Stimulated activated CD4-positive, alpha-beta T cell treated with anti-CD3 and anti-CD28 coated beads, Interleukin-4, amount 100 ng/mL, for 4 hours (primary cell): ENCODE measurements at places on chromosomes 2 and 18.

DNA sequence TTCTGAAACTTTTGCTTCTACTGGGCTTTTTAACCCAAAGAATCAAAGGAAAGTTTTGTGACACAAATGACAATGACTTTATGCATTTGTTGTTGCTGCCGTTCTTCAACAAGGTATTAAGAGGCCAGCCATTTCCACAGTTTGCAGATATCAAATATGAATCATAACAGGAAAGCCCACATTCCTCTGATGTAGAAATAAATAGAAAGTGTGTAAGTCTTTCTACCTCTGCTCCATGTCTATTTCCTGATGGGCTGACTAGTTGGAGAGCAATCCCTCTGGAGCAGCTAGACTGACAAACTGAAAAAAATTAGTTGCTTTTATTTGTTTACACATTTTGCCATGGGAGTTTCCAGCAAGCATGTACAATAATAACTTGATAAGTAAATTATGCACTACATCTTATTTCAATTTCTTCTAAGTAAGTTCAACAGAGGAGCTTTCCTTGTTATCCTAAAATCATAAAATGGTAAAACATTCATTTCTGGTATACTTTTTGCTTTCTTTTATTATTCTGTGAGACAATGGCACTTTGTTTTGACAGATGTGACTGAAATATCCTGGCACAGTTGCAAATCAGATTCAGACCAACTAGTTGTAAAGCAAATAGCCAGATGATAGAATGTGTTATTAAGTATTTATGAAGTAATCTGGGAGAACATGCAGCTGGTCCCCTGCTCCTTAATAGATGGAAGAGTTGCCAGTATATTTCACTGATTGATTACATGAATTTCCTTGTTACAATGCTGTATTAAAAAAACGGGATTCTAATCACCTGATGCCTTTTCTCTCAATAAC lies 266.7 kb downstream of the METTL4 start:
- DNase-seq, result no peak

GRCh38 chr2:96625571-96626552 lies 12.2 kb downstream of the KANSL3 start:
- no peak for DNase-seq

- no peak for DNase-seq
Measured at GRCh38 chr2:159200498-159200897, 86.0 kb downstream of the WDSUB1 start.

- no peak for DNase-seq
Measured at GRCh38 chr2:69151931-69152330, 139.0 kb downstream of the ANTXR1 start.

DNA sequence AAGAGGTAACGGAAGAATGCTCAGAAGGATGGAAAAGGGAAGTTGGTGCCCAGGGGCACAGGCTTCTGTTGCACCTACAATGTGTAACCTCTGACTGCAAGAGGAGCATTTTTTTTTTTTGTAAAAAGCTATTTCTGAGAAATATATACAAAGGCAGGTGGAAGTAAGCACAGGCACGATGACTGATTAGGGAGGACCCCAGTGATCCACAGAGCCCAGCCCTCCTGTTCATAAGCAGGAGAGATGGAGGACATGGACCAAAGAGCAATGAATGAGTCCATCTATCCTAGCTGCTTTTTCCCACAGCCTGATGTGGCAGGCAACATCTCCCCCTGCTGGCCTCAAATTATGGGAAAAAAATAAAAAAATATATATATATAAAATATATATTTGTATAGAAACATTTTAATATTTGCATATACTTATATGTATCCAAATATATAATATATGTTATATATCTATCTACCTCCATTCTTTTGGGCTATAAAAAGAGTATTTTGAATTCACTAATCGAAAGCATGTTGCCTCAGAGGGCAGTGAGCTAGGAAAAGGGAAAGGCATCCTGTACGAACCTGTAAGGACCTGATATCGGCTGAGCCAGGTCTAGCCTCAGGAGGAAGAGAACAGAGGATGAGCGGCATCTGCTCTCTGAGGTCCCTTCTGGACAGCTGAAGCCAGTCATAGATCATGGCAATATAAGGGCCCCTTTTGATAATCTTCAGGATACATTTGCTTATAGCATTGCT lies 166.0 kb upstream of the STK17B start:
- DNase-seq, result peak; percentile 3

- no peak for DNase-seq
Measured at GRCh38 chr2:62300925-62301324, 105.0 kb downstream of the B3GNT2 start.

DNA sequence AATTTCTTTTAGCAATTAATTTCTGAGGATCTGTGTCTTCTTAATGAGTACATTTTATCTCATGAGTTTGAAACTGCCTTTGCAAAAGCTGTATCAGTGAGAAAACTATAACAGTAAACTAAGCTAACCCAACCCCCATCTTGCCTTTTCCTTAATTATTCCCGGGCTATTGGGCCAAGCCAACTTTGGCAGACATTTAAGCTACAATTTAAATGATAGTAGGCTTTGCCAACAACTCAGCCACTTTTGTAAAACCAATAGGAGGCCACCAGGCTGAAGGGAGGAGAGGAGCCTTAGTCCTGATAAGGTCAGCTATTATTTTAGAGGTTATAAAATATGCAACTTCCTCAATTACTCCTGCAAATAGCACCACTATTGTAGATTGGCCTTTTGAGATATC lies 218.0 kb upstream of the KCNJ3 start:
- no peak for DNase-seq

DNA sequence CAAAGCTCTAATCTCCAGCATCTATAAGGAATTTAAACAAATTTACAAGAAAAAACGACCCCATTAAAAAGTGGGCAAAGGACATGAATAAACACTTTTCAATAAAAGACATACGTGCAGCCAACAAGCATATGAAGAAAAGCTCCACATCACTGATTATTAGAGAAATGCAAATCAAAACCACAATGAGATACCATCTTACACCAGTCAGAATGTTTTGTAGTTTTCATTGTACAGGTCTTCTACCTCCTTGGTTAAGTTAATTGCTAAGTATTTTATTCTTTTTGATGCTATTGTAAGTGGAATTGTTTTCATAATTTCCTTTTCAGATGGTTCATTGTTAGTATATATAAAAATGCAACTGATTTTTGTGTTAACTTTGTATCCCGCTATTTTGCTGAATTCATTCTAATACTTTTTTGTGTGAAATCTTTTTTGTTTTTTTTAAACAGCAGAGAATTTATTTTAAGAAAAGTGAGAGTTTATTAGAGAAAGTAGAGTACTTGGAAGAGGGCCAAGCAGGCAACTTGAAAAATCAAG lies 40.7 kb downstream of the SLC39A10 start:
- DNase-seq, result no peak

GRCh38 chr2:133972786-133973185 lies 281.1 kb upstream of the MGAT5 start:
- DNase-seq, result no peak

- no peak for DNase-seq
Measured at GRCh38 chr2:234091432-234091879, 41.0 kb downstream of the SPP2 start.

- no peak for DNase-seq
Measured at GRCh38 chr2:7971841-7972240, 710.0 kb upstream of the ID2 start.

DNA sequence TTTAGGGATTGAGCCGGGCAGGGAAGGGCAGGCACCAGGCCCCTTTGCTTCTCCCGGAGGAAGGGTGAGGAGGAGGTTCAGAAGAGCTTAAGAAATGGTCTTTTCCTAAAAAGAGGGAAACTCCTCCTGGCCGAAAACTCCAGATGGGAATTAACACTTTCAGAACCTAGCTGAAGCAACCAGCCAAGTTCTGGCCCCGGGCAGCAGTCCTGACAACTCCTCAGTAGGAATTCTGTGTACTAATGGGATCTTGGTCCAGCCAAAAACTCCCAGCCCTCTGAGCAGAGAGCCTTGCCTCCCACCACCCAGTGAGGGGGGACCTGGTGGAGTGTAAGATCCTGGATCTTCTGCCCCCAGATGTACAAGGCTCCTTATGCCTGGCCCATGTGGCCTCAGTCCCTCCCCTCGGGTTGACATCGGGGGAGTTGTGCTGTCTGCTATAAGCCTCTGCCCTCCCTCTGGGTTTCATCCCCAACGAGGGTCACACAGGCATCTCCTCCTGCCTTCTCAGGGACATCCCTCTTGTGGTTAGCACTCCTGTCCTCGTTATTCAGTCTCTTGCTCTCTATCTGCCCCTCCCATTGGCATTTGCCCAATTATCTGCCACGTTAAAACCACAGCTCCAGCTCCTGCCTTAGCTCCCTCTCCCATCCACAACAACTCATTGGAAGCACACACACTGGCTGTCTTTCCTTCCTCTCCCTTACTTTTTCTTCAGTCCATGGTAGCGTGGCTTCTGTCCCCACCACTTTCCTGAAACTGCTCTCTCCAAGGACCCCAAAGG lies 184.6 kb downstream of the CYP26B1 start:
- no peak for DNase-seq

DNA sequence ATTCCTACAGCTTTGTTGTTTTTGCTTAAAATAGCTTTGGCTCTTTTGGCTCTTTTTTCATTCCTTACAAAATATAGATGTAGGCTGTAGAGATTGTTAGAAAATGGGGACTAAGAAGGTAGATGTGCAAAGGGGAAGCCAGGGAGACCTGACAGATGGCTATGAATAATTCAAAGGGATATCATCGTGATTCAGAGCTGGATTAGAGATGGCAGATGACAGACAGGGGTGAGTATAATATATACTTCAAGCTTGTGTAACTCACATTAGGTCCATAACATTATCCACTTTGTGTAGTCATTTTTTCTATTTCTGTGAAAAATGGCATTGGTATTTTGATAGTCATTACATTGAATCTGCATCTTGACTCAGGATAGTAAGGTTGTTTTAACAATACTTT lies 422.9 kb upstream of the ST6GAL2 start:
- no peak for DNase-seq

DNA sequence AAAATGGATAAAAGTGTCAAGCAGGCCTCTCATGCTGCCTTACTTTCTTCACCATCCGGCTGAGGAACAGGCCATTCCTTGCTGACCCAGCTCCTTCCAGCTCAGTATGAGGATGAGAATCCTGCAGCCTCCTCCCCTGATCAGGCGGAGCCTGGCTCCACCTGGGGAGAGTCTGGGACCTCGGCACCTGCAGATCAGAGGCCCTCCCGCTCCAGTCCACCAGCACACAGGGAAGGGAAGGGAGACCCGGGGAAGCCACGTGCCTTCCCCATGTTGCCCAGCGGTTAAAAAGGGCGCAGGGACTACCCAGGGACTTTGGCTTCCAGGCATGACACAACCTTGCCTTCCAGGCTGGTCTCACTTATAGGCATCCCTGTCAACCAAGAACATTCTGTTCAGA lies 172.0 kb downstream of the NDUFA10 start:
- DNase-seq, result no peak

GRCh38 chr18:75131381-75132000 lies 77.4 kb downstream of the PTGR3 start:
- DNase-seq, result no peak

GRCh38 chr2:7133521-7133920 lies 216.3 kb downstream of the RNF144A start:
- DNase-seq, result no peak

GRCh38 chr18:10546557-10547300 lies 20.9 kb downstream of the NAPG start:
- no peak for DNase-seq

DNA sequence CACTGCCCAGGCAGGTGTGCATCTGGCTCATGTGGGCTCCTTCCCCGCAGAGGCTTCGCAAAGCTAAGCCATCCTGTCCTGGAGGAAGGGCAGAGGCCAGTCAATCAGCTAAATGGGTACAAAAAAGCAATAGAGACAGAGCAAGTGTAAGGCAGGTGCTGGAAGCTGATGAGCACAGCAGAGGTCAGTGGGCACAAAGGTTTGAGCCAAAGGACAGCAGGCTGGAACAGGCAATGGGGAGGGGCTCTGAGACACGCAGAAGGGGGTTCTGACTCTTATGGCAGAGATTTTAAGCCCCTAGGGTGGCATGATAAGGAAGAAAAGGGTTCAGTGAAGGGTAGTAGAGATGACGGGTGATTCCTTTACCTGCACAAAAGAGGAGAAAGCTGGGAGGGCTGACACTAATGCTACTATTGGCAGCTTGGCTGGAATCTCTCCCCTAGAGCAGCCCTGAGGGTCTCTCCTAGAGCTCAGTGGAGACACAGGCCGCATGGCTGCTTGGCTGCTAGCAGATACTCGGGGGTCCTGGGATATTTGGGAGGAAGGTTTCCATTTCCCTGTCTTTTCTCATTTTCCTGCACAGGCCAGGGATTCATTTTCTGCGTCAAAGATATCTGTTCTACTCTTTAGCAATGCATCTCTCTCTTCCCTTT lies 132.4 kb downstream of the MYCN start:
- DNase-seq, result no peak

DNA sequence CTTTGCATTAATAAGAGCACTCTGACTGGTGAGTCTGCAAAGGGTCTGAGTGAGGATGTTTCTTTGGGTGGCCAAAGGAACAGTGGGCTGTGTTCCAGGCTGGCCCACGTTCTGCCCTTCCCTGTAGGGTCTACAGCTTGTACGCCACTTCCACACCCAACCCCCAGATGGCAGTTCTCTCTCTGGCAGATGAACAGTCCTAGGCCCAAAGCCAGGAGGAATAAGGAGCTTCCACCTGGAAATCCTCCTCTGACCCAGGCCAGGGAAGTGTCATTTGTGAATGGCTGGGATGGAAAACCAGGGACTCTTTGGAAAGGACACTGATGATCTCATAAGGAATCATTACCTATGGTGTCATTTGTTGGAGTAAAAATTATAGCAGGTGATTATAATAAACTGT lies 6.6 kb downstream of the OTOF start:
- DNase-seq, result no peak

GRCh38 chr2:2648094-2648493 lies 317.0 kb upstream of the MYT1L start:
- DNase-seq, result no peak

DNA sequence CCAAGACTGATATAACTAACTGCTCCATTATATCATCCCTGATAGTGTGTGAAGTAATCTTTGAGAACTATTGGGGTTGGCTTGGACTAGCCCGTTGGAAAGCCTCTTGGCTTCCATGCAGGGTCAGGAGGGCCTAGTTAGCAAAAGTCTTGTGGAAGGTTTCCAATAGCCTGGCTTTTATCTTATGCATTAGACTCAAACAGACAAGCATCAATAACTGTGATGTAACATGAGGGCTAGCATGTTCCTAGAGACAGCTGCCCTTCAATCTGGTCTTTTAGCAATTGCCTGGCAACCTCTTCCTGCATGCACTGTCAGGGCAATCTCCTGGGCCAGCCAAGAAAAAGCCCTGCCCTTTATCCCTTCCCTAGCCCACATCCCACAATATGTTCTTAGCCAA lies 18.2 kb downstream of the SLC8A1 start:
- DNase-seq, result no peak

GRCh38 chr18:50111398-50111797 lies 83.5 kb downstream of the MYO5B start:
- no peak for DNase-seq

DNA sequence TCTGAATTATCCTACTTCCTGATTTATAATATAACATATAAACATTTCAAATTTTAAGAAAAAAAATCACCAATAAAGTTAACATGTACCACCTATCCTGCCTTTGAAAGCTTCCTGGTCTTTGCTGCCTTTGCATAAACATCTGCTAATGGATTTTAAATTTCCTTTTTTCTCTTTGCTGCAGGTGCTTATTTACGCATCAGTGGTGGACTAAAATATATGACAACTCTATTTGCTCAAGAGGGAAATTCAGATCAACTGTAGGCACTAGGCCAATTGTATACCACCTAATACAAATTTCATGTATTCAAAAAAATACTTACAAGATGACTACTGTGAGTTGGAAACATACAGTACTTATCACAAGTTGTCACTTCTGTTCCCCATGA lies 57.2 kb downstream of the RAD51AP2 start:
- no peak for DNase-seq

GRCh38 chr2:230434677-230435324 lies 18.8 kb downstream of the SP100 start:
- DNase-seq, result no peak

- no peak for DNase-seq
Measured at GRCh38 chr2:2012505-2012904, 268.2 kb upstream of the PXDN start.
